Uterus (tissue), 4 donors: ENCODE measurements at places on chromosomes 13 and 19. TPM values are rescaled to one million over a fixed set of nuclear protein-coding genes. Genes with fewer than 3 reads are reported as not detected.

GRCh38 chr19:18338541-18338940 lies 1.9 kb upstream of the PGPEP1 start:
- no peak overlapping the region for H3K4me3 ChIP-seq
- no peak overlapping the region for H3K27ac ChIP-seq
- no peak for DNase-seq
- no peaks in the 10 kb centered on the region for H3K27me3 ChIP-seq
- H3K4me1 ChIP-seq, result no peaks in the 10 kb centered on the region
- H3K36me3 ChIP-seq, result no peaks in the 10 kb centered on the region

DNA sequence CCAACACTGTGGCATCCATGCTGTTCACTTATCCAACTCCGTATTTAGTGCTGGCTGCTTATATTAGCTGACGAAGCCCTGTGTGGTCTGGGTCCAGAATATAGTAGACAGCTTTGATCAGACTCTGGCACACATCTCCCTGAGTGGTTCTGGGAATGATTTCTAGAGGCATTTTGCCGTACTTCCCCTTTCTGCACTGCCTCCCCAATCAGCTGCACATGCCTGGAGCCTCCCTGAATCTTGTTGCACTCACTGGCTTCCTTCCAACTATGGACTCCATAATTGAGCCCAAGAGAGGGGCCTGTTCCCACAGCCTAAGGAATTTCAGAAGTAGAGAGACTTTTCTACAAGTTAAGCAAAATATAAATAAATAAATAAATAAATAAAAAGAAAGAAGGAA lies 30.4 kb upstream of the PCDH8 start:
- no peak overlapping the region for H3K4me3 ChIP-seq
- H3K27me3 ChIP-seq, result no peaks in the 10 kb centered on the region
- H3K27ac ChIP-seq, result no peak overlapping the region
- H3K36me3 ChIP-seq, result no peaks in the 10 kb centered on the region

- H3K27me3 ChIP-seq, result no peaks in the 10 kb centered on the region
- H3K4me3 ChIP-seq, result no peak overlapping the region
- no peak for DNase-seq
- no peak overlapping the region for H3K27ac ChIP-seq
- H3K36me3 ChIP-seq, result no peaks in the 10 kb centered on the region
These were observed 48.4 kb downstream of the AKAP11 start for GRCh38 chr13:42320375-42320787.

- H3K4me3 ChIP-seq, result no peak overlapping the region
- H3K27me3 ChIP-seq, result no peaks in the 10 kb centered on the region
- no peaks in the 10 kb centered on the region for H3K36me3 ChIP-seq
- DNase-seq, result no peak
- no peak overlapping the region for H3K27ac ChIP-seq
These were observed 16.2 kb downstream of the PTH2 start for GRCh38 chr19:49407079-49407478.

GRCh38 chr19:51668216-51668615 lies 21.6 kb upstream of the SIGLEC14 start:
- DNase-seq, result no peak
- no peaks in the 10 kb centered on the region for H3K27me3 ChIP-seq
- H3K27ac ChIP-seq, result no peak overlapping the region
- H3K4me1 ChIP-seq, result no peaks in the 10 kb centered on the region
- H3K4me3 ChIP-seq, result no peak overlapping the region

- H3K4me3 ChIP-seq, result no peak overlapping the region
- H3K27me3 ChIP-seq, result no peaks in the 10 kb centered on the region
- no peaks in the 10 kb centered on the region for H3K4me1 ChIP-seq
These were observed 728.4 kb downstream of the SLITRK1 start for GRCh38 chr13:83153848-83154247.

DNA sequence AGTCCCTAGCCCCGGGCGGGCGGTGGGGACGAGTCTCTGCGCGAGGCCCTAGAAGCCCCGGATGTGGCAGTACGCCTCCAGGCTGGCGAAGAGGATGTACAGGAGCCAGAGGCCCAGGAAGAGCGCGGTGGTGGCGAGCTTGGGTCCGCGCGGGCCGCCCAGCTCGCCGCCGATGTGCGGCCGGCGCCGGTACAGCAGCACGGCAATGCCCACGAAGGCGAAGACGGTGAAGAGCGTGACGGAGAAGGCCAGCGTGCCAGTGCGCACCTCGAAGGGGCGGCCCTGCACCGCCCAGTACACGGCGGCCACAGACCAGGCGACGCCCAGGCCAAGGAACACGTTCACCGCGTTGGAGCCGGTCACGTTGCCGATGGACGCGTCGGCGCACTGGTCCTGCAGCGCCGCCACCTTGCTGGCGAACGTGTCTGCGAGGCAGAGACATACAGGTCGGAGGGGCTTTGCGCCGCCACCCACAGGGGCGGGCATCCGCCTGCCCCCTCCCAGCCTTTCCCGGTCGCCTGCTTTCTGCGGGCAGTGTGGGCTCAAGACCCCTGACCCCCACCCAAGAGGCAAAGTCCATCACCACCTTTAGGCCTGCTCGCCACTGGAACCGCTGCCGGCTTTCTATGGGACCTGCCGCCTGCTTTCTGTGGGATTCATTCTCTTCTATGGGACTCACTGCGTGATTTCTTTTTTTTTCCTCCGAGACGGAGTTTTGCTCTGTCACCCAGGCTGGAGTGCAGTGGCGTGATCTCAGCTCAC lies 10.9 kb upstream of the MEIS3 start:
- no peaks in the 10 kb centered on the region for H3K36me3 ChIP-seq
- H3K4me3 ChIP-seq, result no peak overlapping the region
- H3K27ac ChIP-seq, result no peak overlapping the region
- no peaks in the 10 kb centered on the region for H3K27me3 ChIP-seq
- peaks cover 8% of the 10 kb centered on the region for H3K4me1 ChIP-seq

DNA sequence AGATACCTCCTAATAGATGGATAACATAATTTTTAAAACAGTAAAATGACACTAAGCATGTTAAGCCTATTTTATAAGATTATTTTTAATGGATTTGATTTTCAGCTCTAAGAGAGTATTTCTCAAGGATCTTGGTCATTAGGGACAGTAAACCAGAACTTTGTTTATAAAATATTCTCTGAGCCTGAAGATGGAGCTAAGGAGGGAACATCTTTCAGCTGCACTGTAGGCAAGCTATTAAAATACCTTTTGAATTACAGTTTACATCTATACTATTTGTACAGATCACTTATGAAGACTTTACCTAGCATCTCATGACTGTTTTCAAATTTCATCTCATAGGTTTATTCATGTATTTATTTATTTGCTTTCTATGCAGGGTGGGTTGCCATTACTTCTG lies 345.3 kb downstream of the MYO16 start:
- no peaks in the 10 kb centered on the region for H3K36me3 ChIP-seq
- DNase-seq, result no peak
- no peaks in the 10 kb centered on the region for H3K4me1 ChIP-seq
- H3K27ac ChIP-seq, result no peak overlapping the region
- H3K27me3 ChIP-seq, result no peaks in the 10 kb centered on the region
- H3K4me3 ChIP-seq, result no peak overlapping the region

DNA sequence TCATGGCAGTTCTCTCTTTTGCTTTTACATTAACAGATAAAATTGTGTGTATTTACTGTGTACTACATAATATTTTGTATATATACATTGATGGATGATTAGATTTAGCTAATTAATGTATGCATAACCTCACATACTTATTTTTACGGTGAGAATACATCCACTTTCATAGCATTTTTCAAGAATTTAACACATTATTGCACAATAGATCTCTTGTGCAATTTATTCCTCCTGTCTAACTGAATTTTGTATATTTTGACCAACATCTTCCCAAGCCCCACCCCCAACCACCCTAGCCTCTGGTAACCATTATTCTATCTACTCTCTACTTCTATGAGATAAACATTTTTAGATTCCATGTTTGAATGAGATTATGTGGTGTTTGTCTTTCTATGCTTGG lies 194.7 kb downstream of the RBM26 start:
- H3K4me3 ChIP-seq, result no peak overlapping the region
- no peaks in the 10 kb centered on the region for H3K36me3 ChIP-seq
- no peaks in the 10 kb centered on the region for H3K27me3 ChIP-seq
- no peak for DNase-seq
- no peak overlapping the region for H3K27ac ChIP-seq
- no peaks in the 10 kb centered on the region for H3K4me1 ChIP-seq

GRCh38 chr19:57802269-57802668 lies 12.4 kb downstream of the ZNF552 start:
- H3K4me3 ChIP-seq, result no peak overlapping the region
- H3K4me1 ChIP-seq, result no peaks in the 10 kb centered on the region
- no peak for DNase-seq
- H3K36me3 ChIP-seq, result no peaks in the 10 kb centered on the region
- no peak overlapping the region for H3K27ac ChIP-seq
- no peaks in the 10 kb centered on the region for H3K27me3 ChIP-seq

- no peak overlapping the region for H3K4me3 ChIP-seq
- H3K27me3 ChIP-seq, result no peaks in the 10 kb centered on the region
- no peak for DNase-seq
- no peaks in the 10 kb centered on the region for H3K4me1 ChIP-seq
These were observed 33.0 kb upstream of the VSTM2B start for GRCh38 chr19:29492769-29493168.

DNA sequence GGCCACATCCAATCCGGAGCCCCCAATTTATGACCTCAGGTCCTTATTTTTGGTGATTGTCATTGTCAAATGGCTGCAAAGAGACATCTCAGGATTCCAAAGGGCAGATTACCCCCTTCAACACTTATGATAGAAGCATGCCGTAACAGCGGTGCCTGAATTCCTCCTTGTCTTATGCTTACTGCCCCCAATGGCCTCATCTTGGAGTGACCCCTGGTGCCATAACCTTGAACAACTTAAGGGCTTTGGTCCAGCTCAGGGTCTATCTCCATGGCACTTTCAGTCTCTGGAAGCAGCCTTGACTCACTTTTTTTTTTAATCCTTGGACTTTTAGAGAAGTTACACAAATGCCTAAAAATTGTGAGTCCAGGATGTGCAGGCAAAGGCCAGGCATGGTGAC lies 171.6 kb upstream of the ZNF507 start:
- no peaks in the 10 kb centered on the region for H3K27me3 ChIP-seq
- no peak for DNase-seq
- no peaks in the 10 kb centered on the region for H3K36me3 ChIP-seq
- H3K4me1 ChIP-seq, result no peaks in the 10 kb centered on the region
- H3K27ac ChIP-seq, result no peak overlapping the region

- H3K36me3 ChIP-seq, result no peaks in the 10 kb centered on the region
- peak overlapping the region; percentile 97 for H3K27ac ChIP-seq
- H3K27me3 ChIP-seq, result no peaks in the 10 kb centered on the region
- DNase-seq, result no peak
- peak overlapping the region; percentile 91 for H3K4me3 ChIP-seq
These were observed 555 bp downstream of the SCAF1 start for GRCh38 chr19:49642492-49643035.

DNA sequence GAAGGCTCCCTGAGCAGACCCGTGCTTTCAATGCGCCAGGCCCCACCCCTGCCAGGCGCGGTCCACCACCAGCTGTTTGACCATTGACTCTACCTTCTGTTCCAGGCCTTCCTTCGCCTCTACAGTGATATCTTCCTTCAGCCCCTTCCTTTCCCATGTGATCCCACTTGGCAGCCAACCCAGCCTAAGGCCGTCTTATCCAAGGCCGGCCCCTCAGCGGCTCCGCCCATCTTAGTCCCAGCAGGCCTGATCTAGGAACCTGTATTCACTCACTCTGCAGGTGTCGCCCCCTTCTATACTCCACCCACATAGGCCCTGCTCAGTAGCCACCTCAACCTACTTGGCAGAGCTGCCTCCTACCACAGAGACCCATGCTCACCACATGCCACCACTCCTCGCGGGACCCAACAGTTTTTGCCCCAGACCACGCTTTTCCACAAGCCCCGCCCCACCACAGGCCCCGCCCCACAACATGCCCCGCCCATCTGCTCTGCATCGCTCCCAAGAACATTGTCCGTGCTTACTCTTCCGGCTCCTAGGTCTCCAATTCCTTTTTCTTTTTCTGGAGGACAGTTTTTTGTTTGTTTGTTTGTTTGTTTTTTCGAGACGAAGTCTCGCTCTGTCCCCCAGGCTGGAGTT lies 2.9 kb downstream of the RASIP1 start:
- H3K27me3 ChIP-seq, result no peaks in the 10 kb centered on the region
- peaks cover 5% of the 10 kb centered on the region for H3K4me1 ChIP-seq
- H3K4me3 ChIP-seq, result no peak overlapping the region
- H3K27ac ChIP-seq, result peak overlapping the region; percentile 36

DNA sequence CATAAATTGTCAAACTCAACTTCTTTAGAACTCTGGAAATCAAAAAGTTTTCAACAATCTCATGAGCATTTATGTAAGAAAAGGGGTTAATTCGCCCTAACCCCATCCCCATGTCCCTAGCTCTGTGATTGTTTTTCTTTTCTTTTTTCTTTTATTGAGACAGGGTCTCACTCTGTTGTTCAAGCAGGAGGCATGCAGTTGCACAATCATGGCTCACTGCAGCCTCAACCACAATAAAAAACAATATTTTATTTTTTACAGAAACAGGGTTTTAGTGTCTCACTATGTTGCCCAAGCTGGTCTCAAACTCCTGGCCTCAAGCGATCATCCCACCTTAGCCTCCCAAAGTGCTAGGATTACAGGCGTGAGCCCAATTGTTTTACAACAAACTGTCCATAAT lies 16.7 kb downstream of the VWA8 start:
- no peaks in the 10 kb centered on the region for H3K27me3 ChIP-seq
- no peaks in the 10 kb centered on the region for H3K36me3 ChIP-seq
- H3K4me3 ChIP-seq, result no peak overlapping the region
- H3K4me1 ChIP-seq, result no peaks in the 10 kb centered on the region
- DNase-seq, result no peak
- no peak overlapping the region for H3K27ac ChIP-seq

DNA sequence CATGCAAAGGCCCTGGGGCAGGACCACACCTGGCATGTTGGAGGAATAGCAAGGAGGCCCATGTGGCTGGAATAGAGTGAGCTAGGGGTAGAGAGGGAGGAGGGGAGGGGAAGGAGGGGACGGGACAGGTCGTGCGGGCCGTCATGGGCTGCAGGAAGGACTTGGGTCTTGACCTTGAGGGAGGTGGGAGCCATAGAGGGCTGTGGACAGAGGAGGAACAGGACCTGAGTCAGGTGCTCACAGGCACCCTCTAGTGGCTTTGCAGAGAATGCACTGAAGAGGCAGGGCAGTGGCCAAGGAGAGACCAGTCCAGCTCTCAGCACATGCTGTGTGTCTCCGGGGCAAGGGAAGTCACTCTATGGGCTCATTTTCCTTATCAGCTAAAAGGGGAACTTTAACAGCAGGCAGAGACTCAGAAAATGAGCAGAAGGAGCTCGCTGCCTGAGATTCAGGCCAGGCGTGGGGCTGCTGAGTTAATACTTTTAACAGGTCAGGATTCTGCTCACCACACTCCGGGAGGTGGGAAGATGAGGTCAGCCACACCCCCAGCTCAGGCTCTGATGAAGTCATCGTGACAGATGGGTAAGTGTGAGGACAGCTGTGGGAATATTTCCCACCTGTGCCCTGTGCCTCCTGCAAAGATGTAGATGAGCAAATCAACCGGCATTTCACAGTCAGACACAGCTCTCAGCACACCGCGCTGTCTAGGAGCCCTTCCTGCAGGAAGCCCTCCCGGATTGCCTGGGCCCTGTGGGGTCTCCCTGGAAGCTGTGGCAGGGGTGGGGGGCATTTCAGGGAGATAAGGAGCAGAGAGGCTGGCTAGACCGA lies 6.0 kb upstream of the TNFAIP8L1 start:
- H3K27me3 ChIP-seq, result no peaks in the 10 kb centered on the region
- no peaks in the 10 kb centered on the region for H3K36me3 ChIP-seq
- no peak overlapping the region for H3K27ac ChIP-seq
- DNase-seq, result no peak

GRCh38 chr13:68176475-68176874 lies 946.3 kb upstream of the PCDH9 start:
- H3K4me3 ChIP-seq, result no peak overlapping the region
- no peaks in the 10 kb centered on the region for H3K4me1 ChIP-seq
- no peaks in the 10 kb centered on the region for H3K36me3 ChIP-seq
- no peaks in the 10 kb centered on the region for H3K27me3 ChIP-seq
- no peak for DNase-seq
- H3K27ac ChIP-seq, result no peak overlapping the region

Gene ATP4B
- not detected for total RNA-seq

Gene CLC
- total RNA-seq, result not detected
